ENCODE measurements at places on chromosomes 11 and 22. TPM values are rescaled to one million over a fixed set of nuclear protein-coding genes. Genes with fewer than 3 reads are reported as not detected.
A peak's percentile ranks its signal among the peaks of the same experiment; 100 is the strongest.

The MRGPRX4 gene
- not detected for polyA plus RNA-seq

DNA sequence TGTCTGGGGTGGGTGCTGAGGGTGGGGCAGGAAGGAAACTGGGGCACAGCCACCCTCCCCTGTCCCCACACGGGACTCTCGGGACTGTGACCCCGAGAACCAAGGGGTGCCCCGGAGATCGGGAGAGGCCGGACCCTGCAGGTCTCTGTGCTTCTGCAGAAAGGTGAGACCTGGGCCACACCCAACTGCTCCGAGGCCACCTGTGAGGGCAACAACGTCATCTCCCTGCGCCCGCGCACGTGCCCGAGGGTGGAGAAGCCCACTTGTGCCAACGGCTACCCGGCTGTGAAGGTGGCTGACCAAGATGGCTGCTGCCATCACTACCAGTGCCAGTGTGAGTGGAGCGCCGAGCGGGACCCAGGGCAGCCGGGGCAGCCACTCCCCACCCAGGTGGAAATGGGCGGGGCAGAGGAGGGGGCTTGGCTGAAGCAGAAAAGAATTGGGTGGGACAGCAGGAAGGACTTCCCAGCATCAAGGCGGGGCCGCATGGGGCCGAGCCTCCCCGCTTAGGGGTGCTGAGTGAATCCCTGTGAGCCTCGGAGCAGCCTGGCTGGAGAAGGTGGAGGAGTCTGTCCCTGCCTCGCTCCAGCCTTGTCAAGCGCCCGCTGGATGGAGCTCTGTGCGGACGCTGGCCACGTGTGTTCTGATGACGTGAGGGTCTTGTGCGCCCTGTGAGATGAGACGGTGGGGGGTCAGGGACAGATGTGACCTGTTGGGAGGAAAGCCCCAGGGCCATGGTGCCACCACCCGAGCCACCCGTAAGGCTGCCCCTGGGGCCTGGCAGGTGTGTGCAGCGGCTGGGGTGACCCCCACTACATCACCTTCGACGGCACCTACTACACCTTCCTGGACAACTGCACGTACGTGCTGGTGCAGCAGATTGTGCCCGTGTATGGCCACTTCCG lies 29.3 kb upstream of the MUC5B start:
- no peak overlapping the region for H3K4me3 ChIP-seq
- H3K4me1 ChIP-seq: no peaks in the 10 kb centered on the region
- peak; percentile 14 for DNase-seq
- no peaks in the 10 kb centered on the region for H3K36me3 ChIP-seq
- peaks cover 10% of the 10 kb centered on the region for H3K27me3 ChIP-seq

- no peak for DNase-seq
- H3K4me3 ChIP-seq: no peak overlapping the region
- no peaks in the 10 kb centered on the region for H3K27me3 ChIP-seq
- H3K36me3 ChIP-seq: no peaks in the 10 kb centered on the region
Measured at GRCh38 chr11:57164317-57164716, 17.4 kb upstream of the LRRC55 start.

- no peaks in the 10 kb centered on the region for H3K27me3 ChIP-seq
- DNase-seq: peak; percentile 18
- H3K4me3 ChIP-seq: peak overlapping the region; percentile 77
- peaks cover 6% of the 10 kb centered on the region for H3K4me1 ChIP-seq
Measured at GRCh38 chr11:7019500-7020182, 505 bp downstream of the ZNF214 start.
